ENCODE measurements at places on chromosomes 3 and 15.
A peak's percentile ranks its signal among the peaks of the same experiment; 100 is the strongest.

DNA sequence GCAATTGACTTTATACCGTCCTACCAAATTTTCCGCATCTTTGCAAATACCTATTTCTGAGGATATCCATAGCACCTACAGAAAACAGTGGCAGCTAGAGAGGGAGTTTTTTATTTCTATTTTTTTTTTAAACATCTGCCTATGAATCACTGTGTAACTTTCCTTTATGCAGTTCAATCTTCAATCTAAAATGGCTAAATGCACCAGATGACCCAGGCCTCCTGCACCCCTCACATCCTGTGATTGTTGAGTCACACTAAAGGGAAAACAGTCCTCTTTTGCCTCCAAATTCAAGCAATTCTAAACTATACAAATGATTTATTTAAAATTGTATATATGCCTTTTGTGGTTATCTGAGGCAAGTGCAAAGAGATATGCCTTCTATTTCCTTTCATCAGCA lies 20.1 kb upstream of the BCL6 start:
- DNase-seq: no peak

GRCh38 chr15:94246016-94246415 lies 14.7 kb downstream of the MCTP2 start:
- DNase-seq: no peak

GRCh38 chr3:67605377-67605776 lies 49.0 kb downstream of the SUCLG2 start:
- DNase-seq: peak; percentile 4

DNA sequence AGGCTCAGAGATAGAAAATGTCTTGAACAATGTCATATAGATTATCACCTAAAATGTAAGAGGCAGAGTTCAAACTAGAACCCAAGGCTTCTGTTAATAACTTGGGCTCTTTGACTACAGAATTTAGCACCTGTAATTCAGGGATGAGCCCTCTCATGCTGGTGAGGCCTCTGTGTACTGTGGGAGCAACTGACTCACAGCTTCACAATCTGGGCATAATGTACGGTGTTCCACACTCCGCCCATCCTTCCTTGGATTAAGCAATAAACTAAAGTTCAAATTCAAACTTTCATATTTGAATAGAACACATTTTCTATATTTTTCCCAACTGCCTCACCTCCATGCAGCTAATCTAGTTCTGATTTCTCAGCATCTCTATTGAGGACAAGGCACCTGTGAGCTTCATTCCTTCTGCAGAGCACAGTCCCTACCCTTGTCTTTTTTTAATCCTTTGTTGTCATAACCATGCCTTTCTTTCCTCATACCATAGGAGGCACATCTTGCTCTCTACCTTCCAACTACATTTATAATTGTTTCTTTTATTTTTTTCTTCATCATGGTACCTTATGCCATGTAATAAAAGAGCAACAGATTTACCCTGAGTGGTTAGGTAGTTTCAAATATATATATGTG lies 392.1 kb downstream of the NLGN1 start:
- DNase-seq: no peak

DNA sequence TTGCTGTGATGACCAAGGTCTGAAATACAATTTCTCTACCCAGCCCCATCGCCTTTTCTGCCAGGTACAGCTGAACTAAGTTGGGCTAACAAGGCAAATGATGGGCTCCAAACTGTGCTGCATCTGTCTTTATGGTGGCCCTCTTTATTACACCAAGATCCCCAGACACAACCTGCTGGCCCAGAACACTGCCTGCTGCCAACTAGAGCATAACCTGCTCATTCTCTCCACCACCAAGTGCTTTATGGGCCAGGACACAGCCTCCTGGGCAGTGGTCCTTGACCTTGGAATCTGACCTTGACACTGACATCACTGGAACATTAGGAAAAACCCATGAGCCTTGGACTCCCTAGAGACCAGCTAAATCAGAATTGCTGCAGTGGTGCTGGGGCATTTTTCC lies 3.3 kb downstream of the LINS1 start:
- no peak for DNase-seq

DNA sequence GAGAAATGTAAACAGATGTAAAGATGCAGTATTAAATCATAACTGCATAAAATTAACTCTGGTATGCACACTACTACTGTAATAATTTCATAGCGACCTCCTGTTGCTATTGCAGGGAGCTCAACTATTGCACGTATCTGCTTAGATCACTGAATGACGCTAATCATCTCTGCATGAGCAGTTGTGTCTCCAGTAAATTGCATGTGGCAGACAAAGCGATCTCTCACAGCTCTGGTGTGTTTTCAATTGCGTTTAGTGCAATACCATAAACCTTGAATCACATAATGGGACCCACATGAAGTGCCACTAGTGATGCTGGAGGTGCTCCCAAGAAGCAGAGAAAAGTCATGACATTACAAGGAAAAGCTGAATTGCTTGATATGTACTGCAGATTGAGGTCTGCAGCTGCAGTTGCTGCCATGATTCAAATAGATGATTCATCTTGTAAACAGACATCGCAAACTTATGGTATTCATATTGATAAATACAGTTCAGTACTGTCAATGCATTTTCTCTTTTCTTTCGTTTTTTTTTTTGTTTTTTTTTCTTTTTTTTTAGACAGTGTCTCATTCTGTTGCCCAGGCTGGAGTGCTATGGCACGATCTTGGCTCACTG lies 30.2 kb upstream of the LCTL start:
- no peak for DNase-seq

DNA sequence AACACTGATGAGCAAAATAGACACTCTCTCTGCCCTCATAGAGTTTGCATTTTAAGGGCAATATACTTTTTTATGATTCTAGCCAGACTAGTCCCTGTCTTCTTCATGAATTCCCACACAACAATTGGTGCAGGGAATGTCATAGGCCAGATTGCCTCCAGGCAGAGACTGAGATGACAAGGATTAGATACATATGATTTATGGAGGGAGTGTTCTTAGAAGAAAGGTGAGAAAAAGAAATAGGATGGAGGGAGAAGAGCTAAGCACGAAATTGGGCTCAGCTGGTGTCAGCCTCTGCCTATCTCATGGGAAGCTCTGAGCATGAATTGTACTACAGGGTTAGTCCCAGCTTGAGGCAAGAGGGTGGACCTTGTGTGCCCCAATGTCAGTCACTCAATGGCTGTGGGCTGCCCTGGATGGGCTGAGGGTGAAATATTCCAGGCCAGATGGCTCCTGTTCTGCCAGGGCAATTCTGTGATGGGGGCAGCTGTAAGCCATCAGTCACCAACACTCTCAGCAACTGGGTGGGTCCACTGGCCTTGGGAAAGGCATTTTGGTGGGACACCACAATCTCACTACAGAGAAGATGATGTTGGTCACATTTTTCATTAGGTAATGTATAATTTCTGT lies 31.1 kb downstream of the EIF1B start:
- DNase-seq: no peak

DNA sequence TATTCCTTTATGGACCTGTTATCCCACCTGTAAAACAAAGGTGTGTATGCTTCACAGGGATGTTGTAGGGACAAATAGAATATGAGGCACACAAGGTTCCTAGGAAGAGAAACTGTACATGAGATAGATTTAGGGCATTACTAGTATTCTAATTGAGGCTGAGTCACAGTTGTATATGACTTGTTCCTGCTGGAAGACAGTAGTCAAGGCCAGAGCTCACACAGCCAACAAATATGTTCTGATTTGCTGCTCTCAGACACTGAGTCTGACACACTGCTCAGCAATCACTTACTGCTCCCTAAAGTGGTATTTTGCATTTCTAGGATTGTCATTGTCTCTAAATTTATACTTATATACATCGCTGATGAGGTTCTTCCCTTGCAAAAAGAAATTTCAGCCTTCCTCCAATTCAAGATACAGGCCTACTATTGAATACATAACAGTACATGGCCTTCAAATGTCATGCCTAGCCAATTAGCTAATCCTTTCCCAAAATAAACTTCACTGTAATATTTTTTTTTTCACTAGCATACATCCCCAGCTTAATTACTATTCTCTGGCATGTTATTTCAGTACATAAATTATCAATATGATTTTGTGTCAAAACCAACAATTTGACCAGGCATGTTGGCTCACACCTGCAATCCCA lies 69.8 kb downstream of the TIGIT start:
- no peak for DNase-seq

- no peak for DNase-seq
Measured at GRCh38 chr3:27452368-27453090, 31.7 kb downstream of the SLC4A7 start.

DNA sequence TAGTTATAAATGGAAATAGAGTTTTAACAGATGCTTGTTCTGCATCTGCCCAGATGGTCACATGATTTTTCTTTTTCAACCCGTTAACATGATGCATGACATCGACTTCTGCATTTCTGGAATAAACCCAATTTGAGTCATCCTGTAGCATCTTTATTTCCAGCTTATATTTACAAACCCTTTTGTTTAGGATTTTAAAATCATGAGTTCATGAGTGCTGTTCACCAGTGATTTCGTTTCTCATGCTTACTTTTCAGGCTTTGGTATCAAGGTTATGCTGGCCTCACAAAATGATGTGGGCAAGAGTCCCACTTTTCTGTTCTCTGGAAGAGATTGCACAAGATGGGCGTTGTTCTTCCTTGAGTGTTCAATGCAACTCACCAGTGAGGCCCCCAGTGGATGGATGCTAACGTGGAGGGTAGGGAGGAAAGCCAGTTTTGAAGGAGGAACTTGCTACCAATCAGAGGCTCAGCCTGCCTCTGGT lies 5.2 kb downstream of the HRH1 start:
- no peak for DNase-seq

GRCh38 chr3:134795746-134796280 lies 753 bp downstream of the EPHB1 start:
- no peak for DNase-seq

DNA sequence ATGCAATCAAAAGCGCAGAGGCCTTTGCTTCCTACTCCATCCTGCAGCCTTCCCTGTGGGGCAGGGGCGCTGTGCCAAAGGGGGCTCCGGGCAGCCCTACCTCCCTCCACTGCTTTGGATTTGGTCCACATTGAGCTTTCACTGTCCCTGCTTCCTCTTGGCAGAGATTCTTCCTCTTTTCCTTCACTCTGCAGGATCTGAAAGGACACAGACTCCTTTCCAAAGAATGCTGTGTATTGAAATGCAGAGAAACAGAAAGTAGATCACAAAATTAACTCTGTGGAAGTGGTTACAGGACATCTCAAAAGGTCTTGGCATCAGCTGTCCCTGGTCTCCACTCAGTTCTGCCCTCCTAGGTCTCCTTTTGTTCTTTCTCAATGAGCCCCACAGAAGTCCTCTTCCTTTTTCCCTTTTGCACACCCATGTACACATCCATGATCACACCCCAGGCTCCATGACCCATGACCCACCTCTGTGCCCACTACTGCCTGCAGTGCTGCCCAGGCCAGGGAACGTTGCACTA lies 64.1 kb downstream of the CCR1 start:
- DNase-seq: no peak

DNA sequence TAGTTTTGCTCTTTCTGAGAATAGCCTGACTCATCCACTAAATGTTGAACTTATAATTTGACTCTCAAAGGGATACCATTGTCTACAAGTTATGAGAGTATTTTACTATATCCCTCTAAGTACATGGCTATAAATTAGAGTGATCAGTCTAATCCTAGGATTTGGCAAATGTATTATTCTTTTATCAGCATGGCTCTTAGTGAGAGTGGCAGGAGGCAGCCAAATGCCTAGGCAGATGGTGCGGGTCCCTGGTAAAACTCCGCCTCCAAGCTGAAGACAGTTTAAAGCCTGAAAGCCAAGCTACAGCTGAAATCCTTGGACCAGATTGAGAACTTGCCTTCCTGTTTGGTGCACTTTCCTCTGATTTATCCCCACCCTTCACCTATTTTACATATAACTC lies 631.8 kb downstream of the SQOR start:
- no peak for DNase-seq

DNA sequence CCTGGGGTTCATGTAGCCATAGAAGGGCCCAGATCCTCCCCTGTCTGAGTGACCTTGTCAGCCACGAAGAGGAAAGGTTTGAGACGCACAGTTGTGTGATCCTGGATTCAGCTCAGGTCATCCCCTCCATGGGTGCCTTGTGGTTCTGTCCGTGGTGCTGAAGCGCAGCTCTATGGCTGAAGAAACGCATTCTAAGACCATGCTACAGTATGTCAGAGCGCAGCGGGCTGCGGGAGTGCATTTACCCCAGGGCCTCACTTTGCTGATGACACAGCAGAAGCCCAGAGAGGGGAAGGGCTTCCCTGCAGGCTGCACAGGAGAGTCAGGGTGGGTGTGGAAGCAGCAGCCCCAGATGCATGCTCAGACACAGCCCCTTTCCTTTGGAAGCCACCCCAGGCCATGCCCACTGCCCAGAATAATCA lies 68.8 kb upstream of the IQSEC1 start:
- no peak for DNase-seq

GRCh38 chr15:80174017-80174746 lies 21.4 kb downstream of the FAH start:
- DNase-seq: no peak

GRCh38 chr15:101156061-101156460 lies 95.8 kb downstream of the CHSY1 start:
- no peak for DNase-seq

- DNase-seq: no peak
Measured at GRCh38 chr15:29071882-29072273, 186.1 kb downstream of the APBA2 start.

DNA sequence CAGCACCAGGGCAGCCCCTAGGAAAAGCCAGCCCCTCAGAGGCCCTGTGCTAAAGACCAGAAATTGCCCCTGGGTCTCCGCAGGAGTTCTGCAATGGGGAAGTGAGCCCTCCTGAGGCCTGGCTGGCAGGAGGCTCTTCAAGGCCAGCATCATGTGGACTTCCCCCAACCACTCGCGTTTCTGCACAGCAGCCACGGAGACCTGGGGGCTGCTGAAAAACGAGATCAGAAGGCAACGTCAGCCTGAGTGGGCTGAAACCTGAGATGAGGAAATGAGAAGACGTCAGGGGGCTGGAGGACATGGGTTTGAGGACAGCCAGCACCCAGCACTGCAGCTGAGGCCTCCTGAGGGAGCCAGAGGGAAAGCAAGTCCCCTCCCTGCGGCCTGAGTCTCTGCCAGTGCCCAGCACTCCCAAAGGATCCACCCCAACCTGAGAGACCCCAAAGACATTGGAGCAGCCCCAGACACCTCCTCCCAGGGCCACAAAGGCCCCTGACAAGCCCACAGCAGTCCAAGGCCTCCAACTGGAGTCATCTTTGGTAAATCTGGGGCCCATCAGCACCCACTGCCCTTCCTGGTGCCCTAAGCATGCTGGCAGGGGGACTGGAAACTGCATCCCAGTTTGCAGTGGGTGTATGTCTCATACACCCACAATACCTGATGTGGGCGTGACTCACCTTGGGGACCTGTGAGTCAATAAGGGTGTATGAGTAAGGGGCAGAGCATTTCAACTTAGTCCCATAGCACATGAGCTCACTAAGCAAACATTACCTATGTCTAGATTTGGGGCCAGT lies 29.2 kb upstream of the CYP11A1 start:
- DNase-seq: peak; percentile 22

- DNase-seq: no peak
Measured at GRCh38 chr3:81874738-81875137, 113.3 kb upstream of the GBE1 start.

DNA sequence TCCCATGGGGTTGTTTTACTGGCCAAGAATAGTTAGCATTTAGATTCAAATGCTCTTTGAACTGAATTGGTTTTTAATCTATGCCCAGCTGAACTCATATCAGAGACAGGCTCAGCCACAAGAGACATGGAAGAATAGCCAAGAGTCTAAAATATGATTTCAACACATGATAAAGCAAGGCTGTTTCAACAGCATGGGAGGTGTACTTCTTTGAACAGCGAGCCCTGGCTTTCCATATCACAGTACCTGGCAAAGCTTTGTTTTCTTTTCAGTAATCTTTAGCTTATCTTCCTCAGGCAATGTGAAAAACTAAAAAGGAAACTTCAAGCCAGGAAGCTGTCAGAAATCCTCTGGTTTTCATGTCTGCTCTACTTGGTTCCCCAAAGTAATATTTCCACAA lies 413.6 kb upstream of the ADAMTS9 start:
- DNase-seq: no peak
